ENCODE measurements at places on chromosomes 1 and 21. TPM values are rescaled to one million over a fixed set of nuclear protein-coding genes. Genes with fewer than 3 reads are reported as not detected.

Gene GABPA
- 14.7 TPM for total RNA-seq

Gene HORMAD1
- not detected for total RNA-seq

Gene FCRL2
- total RNA-seq = not detected

Gene HTR1D
- total RNA-seq = not detected

Gene ZMYM1
- 12.6 TPM for total RNA-seq

Gene TOMM40L
- total RNA-seq = 6.2 TPM

Gene AADACL3
- not detected for total RNA-seq

Gene AXDND1
- not detected for total RNA-seq

Gene GSTM1
- not detected for total RNA-seq

Gene TPR
- 40.5 TPM for total RNA-seq

Gene LRRC39
- not detected for total RNA-seq

Gene GPR89A
- 22.0 TPM for total RNA-seq

Gene MSH4
- 0.75 TPM for total RNA-seq

Gene MAN1A2
- total RNA-seq = 23.1 TPM

Gene C1QB
- not detected for total RNA-seq

Gene TIE1
- total RNA-seq = 1.2 TPM

Gene PCP4L1
- total RNA-seq = not detected

Gene LCE2C
- total RNA-seq = not detected

Gene GABPB2
- total RNA-seq = 5.4 TPM

Gene OLIG2
- not detected for total RNA-seq

Gene MARK1
- 5.4 TPM for total RNA-seq

Gene ITGB2
- total RNA-seq = 3.0 TPM

Gene IVL
- total RNA-seq = 0.35 TPM

Gene TMEM54
- total RNA-seq = 119 TPM

Gene RPF1
- total RNA-seq = 60.0 TPM

Gene PRR9
- total RNA-seq = not detected

Gene GNG4
- total RNA-seq = 0.43 TPM

Gene ERG
- 0.29 TPM for total RNA-seq

Gene TDRD5
- 0.06 TPM for total RNA-seq

Gene RUNX1
- 11.3 TPM for total RNA-seq

Gene ADGRL2
- 22.4 TPM for total RNA-seq

Gene FNDC5
- total RNA-seq = not detected

Gene KRTAP10-3
- not detected for total RNA-seq

Gene SERPINC1
- total RNA-seq = not detected

Gene FCRL1
- total RNA-seq = not detected

Gene GPA33
- not detected for total RNA-seq

Gene KRTAP13-1
- not detected for total RNA-seq

Gene ZNF593OS
- total RNA-seq = not detected

Gene SLC25A34
- 0.75 TPM for total RNA-seq

Gene KCNE2
- not detected for total RNA-seq

Gene WDR64
- not detected for total RNA-seq

Gene OR2T2
- not detected for total RNA-seq

Gene LHX8
- total RNA-seq = not detected

Gene CLIC4
- total RNA-seq = 148 TPM

Gene LAD1
- total RNA-seq = 72.5 TPM

Gene PRAMEF8
- total RNA-seq = not detected

Gene PADI2
- total RNA-seq = 1.5 TPM

All from epithelial cell of proximal tubule (primary cell).